ENCODE measurements at places on chromosomes 11 and 22.

- no peak for DNase-seq
Measured at GRCh38 chr11:107176148-107177105, 158.2 kb upstream of the GUCY1A2 start.

GRCh38 chr11:34204396-34205279, 99.2 kb downstream of the NAT10 start:
- DNase-seq, result no peak

GRCh38 chr11:128391811-128392210, 195.5 kb downstream of the ETS1 start:
- DNase-seq, result no peak

DNA sequence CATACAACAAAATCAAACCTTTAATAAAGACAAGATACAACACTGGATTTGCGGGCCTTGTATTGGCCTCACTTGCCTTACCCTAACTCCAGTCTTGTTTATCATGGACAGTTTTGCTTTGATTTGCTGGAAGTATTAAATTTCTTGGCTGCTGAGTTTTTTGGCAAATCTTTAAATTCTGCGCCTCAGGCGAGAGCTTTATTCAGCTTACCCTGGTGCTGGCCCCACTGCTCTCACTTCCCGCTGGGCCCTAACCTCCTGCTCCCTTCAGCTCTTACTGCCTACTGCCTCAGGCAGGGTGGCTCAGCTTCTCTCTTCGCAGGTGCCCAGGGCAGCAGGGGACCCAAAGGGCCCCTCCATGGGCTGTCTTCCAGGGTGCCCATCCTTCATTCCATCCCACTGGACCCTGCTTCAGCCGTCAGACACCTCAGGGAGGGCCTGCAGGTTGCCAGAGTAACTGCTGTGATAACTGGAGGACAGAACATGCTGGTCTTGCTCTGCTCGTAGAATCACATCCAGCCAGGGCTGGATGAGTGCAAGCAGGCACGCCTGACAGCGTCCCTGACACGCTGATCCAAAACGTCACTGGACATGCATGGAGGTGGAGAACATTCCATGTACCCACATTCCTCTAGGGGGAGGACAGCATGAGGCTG, 45.7 kb upstream of the TUB start:
- DNase-seq, result no peak

DNA sequence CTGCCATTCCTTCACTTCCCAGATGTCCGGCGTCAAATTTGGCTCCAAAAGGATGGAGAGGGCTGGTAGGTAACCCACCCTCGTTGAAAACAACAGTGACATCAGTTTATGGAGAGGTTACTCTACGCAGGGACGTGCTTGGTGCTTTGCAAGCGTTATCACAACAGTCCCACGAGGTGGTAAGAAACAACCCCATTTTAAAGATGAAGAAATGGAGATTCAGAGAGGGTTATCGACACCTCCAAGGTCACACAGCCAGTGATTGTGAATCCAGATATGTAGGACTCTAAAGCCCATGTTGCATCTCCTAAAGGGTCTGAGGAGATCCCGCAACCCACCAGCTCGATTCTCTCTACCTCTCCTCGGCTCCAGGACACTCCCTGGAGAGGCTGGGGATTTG, 773 bp downstream of the MIAT start:
- no peak for DNase-seq

DNA sequence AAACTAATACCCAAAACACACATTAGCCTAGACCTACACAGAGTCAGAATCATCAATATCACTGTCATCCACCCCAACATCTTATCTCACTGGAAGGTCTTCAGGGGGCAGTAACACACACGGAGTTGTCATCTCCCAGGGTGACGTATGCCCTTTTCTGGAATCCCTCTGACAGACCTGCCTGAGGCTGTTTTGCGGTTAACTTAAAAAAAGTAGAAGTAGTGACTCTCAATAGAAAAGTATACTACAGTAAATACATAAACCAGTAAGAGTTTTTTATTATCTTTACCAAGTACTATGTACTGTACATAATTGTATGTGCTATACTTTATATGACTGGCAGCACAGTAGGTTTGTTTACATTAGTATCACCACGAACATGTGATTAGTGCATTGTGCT, 80.5 kb downstream of the PGR start:
- DNase-seq, result no peak

GRCh38 chr11:65357856-65358356, 3.4 kb downstream of the TIGD3 start:
- no peak for DNase-seq

DNA sequence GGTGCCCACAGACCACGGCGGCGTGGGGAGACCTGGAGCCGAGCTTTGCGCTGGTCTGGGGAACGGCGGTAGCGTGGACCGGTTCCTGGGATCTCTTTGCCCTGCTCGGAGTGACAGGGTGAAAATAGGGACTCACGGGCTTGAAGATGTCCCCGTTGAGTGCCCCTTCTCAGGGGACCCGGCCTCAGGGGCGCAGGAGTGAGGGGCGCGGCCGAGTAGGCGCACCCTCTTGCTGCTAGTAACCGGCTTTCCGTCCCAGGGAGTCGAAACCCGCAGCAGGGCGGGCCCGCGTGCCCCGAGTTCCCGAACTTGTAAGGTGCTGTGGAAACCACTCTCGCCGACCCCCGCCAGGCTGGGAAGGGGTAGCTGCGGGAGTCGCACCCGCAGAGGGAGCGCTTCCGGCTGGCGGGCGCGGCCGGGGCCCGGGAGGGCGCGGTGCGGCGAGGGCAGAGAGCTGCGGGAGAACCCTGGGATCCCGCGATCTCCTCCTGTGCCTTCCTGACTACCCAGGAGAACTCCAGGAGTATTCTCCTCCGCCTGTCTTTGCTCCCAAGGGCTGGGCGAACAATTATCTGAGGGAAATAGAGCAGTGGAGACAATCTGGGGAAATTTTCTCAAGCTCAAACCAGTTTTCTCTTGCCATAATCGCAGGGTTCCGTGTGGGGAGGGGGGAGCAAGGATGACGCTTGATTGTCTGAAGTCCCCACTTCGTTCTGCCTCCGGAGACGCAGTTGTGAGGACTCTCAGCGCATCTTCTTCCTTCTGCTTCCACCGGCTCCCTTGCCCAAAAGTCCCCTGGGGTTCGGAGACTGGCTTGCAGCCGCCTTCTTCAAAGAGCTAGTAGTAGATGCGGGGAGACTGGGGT, 666 bp downstream of the NELL1 start:
- DNase-seq, result no peak

DNA sequence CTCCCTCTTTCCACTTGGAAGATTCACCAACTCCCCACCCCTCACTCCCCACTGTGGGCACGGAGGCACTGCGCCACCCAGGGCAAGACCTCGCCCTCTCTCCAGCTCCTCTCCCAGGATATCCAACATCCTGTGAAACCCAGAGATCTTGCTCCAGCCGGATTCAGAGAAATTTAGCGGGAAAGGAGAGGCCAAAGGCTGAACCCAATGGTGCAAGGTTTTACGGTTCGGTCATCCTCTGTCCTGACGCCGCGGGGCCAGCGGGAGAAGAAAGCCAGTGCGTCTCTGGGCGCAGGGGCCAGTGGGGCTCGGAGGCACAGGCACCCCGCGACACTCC, 397 bp upstream of the CD44 start:
- no peak for DNase-seq

GRCh38 chr11:119974467-119974866, 163.4 kb downstream of the TRIM29 start:
- no peak for DNase-seq

DNA sequence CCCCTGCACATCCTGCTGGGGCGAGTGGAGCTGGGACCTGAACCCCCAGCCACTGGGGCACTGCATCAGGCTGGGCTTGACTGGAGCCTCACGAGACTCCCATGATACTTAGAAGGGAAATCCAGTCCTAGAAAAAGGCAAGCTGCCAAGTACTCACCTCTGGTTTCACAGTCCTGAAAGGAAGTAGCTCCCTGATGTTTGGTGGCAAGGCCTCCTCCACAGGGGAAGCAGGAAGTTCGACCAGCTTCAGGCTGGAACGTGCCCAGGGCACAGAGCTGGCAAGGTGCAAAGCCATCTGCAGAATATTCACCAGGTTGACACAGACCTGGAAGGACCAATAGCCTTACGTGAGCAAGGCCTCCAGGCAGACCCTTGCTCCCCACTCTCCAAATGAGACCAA, 26.8 kb upstream of the NRIP3 start:
- DNase-seq, result no peak

GRCh38 chr22:42692239-42693054, 28.2 kb downstream of the A4GALT start:
- DNase-seq, result no peak

DNA sequence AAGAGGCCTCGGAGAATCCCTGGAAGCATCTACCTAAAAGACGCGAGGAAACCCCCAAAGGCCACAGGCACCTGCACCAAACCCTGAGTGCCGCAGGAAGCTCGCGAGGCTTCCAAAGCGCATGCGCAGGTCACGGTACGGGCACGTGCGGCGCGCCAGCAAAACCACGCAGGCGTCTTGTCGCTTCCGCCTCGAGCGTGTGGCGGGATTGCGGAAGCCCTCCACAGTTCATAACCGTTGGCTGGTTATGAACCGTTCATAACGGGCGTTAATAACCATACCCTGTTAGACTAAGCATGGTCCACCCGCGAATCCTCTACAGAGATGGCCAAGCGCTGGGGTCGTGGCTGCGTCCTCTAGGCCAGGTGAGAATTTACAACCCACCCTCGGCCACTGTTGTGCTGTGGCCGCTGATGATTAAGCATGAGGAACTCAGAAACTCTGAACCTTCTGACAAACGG, 46.4 kb downstream of the MORC2 start:
- DNase-seq, result no peak

GRCh38 chr11:17408641-17409040, 20.2 kb upstream of the KCNJ11 start:
- no peak for DNase-seq
